Fibroblast of mammary gland (primary cell): ENCODE measurements at places on chromosomes 3 and 15.

DNA sequence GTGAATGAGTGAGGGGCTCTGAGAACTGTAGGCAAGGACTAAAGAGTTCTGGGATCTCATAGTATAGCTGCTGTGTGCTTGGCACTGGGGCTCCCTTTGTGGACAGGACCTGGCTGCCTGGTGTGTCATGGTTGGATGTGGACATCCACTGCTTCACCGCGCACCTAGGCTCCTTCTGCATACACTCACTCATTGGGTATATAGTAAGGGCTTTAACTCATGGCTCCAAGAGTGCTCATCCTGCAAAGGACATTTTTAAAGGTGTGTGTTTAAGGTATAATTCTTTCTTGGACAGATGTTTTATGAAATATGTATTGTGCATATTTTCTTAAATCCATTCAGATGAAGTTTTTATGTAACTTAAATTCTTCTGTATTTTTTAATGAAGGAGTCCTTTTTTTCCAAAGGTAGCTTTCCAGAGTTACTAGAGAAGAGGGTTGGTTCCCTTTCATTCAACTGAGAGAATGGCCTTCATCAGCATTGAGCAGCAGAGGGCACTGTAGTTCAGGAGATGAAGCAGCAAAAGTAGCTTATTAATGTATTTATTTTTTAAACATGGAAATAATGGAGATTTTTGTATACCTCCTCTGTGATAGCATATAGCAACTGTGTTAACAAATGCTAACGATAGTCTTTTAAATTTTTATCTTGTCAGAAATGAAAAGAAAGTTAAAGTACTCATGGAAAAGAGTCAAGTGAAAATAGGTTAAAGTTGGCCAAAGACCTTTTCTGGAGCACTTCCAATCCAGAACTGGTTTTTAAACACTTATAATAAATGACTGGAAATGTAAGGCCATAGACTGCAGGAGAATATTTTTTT lies 25.2 kb downstream of the OXNAD1 start:
- DNase-seq, result peak; percentile 64

DNA sequence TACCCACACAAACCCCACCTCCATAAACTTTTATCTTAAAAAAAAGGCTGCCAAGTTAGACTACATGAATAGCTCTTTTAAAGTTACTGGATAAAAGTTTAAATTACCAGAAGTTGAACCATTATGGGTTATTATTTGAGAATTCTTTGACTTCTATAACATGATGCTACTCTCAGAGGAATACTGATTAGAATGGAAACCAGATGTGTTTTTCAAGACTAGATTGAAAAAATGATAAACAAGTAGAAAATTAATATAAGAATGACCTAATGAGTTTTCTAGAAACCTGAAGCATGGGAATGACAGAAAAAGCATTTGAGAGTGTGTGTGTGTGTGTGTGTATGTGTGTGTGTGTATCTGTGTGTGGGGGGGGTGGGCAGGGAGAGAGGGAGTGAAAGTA lies 12.4 kb upstream of the FGF7 start:
- peak; percentile 56 for DNase-seq

DNA sequence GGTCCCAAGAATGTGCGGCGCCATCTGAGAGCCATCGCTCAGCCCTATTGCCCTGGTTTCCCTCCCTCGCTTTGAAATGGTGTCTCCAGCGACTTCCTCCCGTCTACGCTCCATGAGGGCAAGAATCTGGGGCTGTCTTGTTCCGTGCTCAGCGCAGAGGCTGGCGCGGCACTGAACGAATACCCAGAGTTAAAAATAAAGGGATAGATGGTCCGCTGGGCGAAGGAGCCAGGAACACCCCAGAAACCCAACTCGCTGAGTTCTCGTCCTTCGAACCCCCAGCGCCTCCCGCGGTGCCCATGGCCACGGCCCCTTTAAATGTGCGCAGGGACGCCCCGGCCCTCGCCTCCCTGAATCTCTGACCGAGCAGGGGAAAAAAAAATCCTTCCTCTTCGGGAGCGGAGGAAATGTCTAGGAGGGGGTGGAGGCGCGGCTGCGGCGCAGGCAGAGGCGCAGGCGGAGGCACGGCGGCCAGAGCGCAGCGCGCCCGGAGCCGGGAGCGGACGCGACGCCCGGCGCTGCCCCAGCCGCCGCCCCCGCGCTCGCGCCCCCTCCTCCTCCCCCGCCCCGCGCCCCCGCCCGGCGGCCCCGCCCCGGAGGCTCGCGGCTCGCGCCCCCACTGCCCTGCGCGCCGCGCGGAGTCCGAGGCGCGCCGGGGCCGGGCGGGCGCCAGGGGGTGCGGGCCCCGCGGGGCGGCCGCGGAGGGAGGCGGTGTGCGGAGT lies 8.5 kb upstream of the FGD5 start:
- no peak for DNase-seq

DNA sequence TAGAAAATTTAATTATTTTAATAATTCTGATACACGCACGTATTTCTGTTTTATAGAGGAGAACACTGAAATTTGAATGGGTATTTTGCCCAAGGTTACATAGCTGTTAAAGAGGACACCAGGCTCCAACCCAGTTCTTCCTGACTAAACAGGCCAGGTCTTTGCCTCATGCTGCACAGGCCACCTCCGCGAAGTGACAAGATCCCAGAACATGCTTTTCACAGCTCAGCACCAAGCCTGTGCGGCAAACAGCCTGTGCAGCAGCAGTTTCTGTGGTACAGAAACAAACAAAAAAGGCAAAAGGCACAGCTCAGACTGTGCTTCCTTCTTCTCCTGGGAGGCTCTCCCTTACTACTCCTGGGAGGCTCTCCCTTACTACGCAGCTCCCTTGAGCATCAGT lies 6.5 kb downstream of the FOXL2 start:
- no peak for DNase-seq

DNA sequence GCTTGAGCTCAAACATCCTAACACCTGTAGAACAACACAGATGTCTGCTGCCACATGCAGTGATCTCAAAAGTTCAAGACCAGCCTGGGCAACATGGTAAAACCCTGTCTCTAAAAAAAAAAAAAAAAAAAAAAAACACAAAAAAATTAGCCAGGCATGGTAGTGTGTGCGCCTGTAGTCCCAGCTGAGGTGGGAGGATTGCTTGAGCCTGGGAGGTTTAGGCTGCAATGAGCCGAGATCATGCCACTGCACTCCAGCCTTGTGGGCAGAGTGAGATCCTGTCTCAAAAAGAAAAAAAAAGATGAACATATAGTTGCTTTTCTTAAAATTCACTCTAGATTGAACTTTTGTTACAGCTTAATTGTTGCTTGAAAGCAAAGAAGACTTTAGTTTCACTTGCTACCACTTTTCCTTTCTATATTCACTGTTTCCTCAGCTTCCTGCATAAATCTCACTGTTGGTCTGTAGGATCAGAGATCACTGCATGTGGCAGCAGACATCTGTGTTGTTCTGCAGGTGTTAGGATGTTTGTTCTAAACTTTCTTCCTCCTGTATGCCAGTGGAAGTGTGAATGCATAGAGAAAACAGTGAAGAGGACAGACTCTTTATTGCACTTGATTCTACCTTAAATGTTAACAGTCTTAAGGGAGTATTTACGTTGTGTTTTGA lies 12.6 kb downstream of the RAB11A start:
- DNase-seq, result no peak

- no peak for DNase-seq
These were observed 21.1 kb upstream of the RHO start for GRCh38 chr3:129507181-129507831.

DNA sequence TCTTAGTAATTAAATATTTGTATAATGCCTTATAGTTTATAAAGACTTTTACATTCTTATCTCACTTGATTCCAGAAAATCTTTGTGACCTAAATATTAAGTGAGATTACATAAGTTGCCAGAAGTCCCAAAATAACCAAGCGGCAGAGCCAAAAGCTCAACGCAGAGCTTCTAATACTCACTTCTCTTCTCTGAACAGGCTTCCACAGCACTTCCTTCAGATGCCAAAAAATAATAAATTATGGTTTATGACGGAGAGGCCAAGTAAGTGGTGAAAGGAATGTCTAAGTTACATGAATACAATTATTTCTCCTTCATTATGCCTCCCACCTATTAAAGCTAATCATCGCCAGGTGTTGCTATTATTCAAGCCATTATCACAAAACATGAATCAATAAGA lies 110.3 kb downstream of the GBE1 start:
- DNase-seq, result no peak
